ENCODE measurements at places on chromosomes 3 and 15.

- peak; percentile 18 for DNase-seq
Observed at GRCh38 chr3:5428607-5429516, 241.4 kb downstream of the EDEM1 start.

DNA sequence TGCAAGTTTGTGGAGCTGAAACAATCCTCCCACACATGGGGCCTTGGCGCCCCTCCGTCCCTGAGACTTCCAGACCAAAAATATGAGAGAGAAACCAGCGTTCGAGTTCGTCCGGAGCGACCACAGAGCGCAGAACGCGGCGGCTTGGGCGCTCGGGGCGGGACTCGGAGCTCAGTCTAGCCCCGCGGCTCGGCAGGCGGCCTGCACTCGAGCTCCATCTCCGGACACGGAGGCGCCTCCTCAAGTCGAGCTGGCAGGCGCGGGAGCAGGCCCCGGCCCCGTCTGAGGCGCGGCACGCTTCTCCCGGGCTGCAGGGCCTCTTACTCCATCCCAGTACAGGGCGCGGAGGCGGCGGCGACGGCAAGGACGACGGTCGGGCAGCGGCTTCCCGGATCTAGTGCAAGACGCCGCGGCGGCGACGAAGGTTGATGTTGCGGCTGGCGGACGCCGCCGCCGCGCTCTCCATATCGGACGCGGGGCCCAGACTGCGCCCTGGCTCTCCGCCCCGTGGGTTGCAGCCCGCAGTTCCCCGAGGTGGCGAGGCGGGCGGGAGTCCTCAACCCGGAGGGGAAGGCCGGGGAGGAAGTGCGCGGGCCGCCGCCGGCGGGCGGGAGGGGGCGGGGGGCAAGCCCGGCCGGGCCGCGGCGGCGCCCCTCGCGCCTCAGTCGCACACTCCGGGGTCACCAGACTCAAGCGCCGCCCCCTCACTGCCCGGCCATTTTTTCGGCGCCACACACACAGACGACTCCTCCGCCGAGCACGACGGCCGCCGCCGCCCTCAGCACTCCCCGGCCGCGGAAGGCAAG, 674 bp downstream of the MSL2 start:
- DNase-seq, result peak; percentile 75

GRCh38 chr3:11568503-11569155, 75.1 kb downstream of the VGLL4 start:
- no peak for DNase-seq

DNA sequence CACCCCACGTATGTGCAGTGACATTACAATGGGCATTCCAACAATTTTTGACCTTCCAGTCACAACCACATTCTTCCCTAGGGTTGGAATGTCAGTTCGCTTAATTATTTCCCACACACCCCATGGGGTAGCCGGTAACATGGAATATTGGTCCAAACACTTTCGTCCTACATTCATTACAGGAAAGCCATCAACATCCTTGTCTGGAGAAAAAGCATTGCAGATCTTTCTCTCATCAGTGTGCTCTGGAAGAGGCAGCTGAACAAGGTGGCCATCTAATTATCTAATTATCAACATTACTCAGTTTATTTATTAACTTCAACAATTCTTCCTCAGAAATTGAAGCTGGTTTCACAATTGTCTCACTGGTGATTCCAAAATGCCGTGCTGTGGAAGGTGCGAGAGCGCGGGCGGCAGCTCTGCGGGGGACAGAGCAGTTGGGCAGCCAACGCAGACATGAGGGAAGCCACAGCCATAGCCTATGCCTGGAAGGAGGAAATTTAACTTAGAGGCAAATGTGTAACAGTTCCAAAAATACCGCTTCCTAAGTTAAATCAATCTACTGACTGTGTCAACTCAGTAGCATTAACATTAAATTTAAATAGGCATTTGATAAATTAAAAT, 1158.9 kb upstream of the EPHA6 start:
- no peak for DNase-seq

- no peak for DNase-seq
Observed at GRCh38 chr3:141348837-141349236, 19.5 kb upstream of the ZBTB38 start.

DNA sequence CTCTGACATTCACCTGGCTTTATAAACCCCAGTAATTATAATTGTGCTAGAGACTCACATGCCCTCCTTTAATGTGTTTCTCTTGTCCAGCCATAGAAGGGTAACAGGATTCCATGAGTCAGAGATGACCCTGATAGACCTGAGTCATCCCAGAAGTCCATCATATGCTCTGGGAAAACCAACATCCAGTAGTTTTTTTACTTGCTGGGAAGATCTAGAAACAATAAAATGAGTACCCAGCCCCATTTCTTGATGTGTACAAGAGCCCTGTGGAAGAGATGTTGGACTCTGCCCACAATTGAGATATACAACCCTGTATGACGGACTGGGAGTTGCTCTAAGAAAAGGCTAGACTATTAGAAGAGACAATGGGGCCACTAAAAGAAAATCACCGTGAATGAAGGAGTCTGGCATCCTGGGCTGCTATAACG, 22.4 kb upstream of the THUMPD3 start:
- DNase-seq, result no peak

DNA sequence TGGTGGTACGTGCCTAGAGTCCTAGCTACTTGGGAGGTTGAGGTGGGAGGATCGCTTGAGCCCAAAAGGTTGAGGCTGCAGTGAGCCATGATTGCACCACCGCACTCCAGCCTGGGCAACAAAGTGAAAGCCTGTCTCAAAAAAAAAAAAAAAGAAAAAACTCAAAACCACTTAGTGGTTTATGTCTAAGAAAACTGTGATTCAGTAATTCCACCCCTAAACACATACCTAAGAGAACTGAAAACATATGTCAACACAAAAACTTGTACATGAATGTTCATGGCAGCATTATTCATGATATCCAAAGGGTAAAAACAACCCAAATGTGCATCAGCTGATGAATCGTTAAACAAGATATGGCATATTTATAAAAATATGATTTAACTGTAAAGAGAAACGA, 14.3 kb downstream of the SPG21 start:
- no peak for DNase-seq

- DNase-seq, result no peak
Observed at GRCh38 chr3:25289663-25290062, 138.4 kb upstream of the RARB start.

- no peak for DNase-seq
Observed at GRCh38 chr15:71411538-71412482, 296.5 kb downstream of the THSD4 start.

GRCh38 chr3:98589331-98590036, 3.9 kb downstream of the CPOX start:
- DNase-seq, result no peak

DNA sequence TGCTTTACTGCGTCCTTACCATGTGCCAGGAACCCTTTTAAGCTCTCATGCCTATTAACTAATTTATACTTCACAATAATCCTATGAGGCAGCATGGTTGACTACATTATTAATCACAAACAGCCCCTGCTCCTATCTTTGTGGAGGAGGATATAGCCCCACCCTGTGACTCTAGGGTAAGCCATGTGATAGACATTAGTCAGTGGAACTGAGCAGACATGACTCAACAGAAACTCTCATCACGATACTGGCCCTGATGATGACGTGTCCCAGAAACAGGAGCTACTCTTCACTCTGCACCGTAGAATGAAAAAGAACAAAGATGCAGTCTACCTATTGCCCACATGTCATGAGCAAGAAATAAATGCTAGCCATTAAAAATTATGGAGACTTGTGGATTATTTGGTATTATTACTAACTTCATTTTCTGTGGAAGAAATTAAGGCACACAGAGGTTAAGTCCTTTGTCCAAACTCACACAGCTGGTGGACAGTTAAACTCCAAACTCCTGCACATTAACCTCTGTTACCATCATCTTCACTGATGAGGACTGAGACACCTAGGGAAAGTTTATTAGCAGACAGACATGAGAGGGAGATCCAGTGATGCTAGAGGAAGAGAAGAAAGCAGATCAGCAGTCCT, 51.2 kb downstream of the CFAP20DC start:
- DNase-seq, result peak; percentile 69

DNA sequence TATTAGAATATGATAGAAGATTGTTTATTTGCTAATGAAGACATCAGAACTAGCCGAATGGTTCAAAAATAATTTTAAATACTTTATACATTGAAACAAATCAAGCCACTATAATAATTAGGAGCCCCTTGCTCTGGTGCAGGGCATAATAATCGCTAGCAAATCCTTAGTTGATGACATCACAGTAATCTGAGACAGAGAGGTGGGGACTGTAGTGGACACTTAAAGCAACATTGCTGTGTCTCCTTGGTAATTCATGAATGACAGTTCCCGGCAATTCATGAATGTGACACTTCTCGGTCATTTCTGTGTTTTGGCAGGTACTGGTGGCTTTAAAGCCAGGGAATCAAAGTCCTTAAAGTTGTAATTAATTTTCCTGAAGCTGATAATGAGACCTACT, 114.3 kb downstream of the PPM1L start:
- DNase-seq, result no peak

DNA sequence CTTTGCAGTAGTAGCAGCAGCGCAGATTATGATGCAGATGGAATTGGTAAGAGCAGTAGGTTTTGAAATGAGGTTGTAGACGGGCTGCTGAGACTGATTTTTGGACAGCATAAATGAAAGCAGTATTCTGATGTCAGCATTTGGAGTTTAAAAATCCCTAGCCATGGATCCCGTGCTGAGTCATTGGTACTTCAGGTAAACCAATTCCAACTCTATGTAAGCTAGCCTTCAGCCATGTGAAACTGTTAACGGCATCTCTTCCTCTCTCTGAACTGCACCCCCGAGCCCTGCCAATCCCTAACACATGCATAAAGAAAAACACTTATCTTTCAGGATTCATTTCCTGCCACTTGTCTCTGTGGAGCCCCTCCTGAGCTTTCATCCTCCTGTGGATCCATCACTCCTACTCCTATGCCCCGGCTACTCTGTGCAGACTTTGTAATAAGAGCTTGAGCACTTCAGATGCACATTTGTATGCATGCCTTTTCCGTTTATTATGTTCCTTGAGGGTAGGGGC, 119.0 kb downstream of the AKAP13 start:
- no peak for DNase-seq

GRCh38 chr15:96187341-96188305, 142.9 kb upstream of the NR2F2 start:
- DNase-seq, result no peak

GRCh38 chr15:65969865-65970816, 100.8 kb downstream of the RAB11A start:
- DNase-seq, result no peak

- DNase-seq, result no peak
Observed at GRCh38 chr3:14872706-14873105, 53.9 kb downstream of the FGD5 start.

GRCh38 chr15:55279746-55280351, 9.8 kb downstream of the RAB27A start:
- DNase-seq, result peak; percentile 92

GRCh38 chr15:49235446-49236124, 65.5 kb downstream of the GALK2 start:
- peak; percentile 71 for DNase-seq

DNA sequence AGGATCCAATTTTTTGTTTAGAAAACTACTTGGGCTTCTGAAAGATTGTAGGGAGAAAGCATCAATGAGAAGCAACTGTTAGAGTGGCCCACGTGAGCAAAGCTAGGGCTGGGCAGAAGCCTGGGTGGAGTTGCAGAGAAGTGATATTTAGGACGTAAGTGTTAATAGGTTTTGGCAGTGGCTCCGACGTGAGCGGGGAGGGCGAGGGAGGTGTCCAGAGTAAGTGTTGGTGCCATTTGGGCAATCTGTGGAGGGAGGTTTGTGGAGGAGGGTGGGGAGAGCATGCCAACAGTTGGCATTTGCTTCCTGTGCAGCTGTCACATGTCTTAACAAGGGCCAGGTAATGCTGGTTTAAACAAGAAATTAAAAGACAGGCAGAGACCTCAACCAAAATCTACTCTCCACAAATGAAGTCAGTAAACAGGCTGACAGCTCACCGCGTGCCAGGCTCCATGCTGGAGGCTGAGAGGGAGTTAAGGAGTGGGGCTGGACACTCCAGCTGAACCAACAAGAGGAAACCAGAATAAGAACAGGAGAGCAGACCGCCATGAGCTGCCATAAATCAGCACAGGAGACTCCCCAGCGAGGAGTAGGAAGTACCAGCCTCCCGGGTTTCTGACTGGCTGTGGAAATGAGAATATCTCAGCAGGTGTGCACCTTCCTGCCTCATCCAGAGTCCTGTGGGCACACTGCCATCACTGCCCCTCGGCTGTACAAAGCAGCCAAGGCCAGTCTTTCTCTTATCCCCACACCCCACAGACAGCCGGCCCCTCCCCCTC, 232.6 kb downstream of the ABHD5 start:
- DNase-seq, result no peak

- no peak for DNase-seq
Observed at GRCh38 chr3:105611304-105612192, 244.8 kb downstream of the ALCAM start.

GRCh38 chr3:152638707-152639450, 196.1 kb upstream of the P2RY1 start:
- no peak for DNase-seq

- DNase-seq, result no peak
Observed at GRCh38 chr3:187208159-187208558, 10.9 kb downstream of the RTP1 start.

DNA sequence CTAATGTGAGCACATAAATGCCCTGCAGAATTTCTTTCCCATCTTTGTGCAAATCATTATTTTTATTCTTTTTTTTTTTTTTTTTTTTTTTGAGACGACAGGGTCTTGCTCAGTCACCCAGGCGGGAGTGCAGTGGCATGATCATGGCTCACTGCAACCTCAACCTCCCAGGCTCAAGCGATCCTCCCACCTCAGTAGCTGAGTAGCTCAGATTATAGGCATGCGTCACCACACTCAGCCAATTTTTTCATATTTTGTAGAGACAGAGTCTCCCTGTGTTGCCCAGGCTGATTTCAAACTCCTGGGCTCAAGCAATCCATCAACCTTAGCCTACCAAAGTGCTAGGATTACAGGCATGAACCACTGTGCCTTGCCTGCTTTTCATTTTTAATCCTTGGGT, 22.9 kb downstream of the DAG1 start:
- no peak for DNase-seq

- DNase-seq, result no peak
Observed at GRCh38 chr15:101570241-101570640, 80.7 kb upstream of the PCSK6 start.

DNA sequence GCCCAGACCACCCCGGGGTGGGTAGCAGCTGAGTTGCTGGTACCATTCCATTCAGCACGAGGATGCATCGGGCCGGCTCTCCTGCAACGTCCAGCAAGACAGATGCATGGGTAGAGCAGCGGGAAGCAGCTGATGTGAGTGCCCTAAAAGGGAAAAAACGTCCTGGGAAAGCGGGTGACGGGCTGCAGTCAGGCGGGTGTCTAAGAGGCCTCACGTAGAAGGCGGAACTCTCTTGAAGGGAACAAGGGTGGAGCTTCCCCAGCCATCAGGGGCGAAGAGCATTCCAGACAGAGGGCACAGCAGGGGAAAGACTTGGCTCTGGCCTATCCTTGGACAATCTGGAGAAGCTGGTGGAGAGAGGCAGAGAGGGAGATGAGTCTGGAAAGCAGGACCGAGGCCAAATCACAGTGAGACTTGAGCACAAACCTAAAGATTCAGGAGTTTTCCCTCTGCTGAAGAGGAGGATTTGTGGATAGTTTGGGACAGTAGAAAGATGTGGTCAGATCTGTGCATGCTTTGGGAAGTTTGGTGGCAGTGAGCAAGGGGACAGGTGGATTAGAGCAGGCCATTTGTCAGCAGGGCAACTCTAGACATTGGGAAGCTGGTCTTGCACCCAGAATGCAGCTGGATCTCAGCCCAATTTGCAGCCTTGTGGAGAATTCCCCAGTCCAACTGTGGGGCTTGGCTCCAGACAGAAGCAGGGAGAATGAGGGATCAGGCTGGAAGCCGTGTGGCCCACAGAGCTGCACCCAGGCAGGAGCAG, 70.7 kb downstream of the SEMA5B start:
- no peak for DNase-seq

GRCh38 chr3:4756855-4757574, 222.2 kb upstream of the BHLHE40 start:
- DNase-seq, result no peak
